NK-92 treated with Interleukin-12 subunit alpha and Interleukin-12 subunit beta, amount 100 ng/mL, for 24 hours (cell line): ENCODE measurements at places on chromosomes 7 and 10.

- no peak for DNase-seq
These were observed 62.8 kb downstream of the ZEB1 start for GRCh38 chr10:31381766-31382316.

DNA sequence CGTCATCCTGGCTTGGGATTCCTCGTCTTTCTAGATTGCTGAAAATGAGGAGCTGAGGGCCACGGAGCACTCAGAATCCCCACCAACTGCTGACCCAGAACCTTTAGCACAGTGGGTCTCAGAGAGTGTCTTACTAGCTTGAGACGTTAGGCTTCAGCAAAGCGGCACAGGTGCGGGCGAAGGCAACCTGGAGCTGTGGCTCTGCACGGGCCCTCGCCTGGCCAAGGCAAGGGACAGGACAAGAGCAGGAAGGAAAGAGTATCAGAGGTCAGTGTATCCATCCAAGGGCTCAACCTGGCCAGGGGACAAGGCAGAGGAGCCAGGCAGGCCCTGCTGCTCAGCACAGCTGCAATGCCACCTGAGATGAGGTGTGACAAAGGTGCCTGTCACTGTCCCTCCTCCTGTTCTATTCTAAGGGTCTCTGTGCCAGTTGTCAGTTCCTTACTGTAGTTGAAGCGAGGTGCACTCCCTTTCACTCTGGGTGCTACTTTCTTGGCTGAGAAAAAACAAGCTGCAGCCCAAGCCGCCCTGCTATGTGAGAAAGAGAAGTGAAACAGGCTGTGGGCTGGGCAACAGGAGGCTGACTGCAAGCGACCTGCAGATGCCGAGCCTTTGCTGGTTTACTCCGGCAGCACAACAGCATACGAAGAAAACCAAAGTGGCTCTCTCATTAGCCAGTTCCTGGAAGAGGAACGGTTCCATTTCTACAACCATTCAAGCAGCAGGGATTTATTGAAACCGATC lies 33.3 kb upstream of the KDM7A start:
- DNase-seq = no peak

- DNase-seq = no peak
These were observed 73.1 kb upstream of the HPS1 start for GRCh38 chr10:98519841-98520240.

DNA sequence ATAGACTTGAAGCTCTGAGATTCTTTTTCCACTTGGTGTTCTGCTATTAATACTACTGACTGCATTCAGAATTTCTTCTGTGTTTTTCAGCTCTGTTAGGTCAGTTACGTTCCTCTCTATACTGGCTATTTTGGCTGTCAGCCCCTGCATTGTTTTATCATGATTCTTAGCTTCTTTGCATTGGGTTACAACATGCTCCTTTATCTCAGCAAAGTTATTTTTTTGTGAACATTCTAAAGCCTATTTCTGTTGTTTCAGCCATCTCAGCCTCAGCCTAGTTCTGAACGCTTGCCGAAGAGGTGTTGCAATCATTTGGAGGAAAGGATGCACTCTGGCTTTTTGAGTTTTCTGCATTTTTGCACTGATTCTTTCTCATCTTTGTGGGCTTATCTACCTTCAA lies 201.5 kb upstream of the GNAI1 start:
- no peak for DNase-seq

DNA sequence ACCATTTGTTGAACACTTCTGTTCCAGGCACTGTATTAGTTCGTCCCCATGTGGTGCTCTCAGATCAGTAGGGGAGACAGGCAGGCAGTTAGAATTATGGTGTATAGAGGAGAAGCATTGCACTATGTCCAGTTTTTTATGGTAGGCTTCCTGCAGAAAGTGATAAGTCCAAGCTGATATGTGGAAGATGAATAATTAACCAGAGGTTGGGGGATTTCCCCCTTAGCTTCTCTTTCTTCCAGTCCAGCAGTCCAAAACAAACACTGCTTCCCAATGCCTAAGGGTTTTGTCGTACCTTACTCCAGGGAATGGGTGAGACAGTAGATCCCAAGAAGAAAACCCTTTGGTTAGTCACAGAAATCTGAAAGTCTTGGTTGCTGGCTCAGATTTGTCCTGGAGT lies 19.2 kb downstream of the HIF1AN start:
- no peak for DNase-seq

DNA sequence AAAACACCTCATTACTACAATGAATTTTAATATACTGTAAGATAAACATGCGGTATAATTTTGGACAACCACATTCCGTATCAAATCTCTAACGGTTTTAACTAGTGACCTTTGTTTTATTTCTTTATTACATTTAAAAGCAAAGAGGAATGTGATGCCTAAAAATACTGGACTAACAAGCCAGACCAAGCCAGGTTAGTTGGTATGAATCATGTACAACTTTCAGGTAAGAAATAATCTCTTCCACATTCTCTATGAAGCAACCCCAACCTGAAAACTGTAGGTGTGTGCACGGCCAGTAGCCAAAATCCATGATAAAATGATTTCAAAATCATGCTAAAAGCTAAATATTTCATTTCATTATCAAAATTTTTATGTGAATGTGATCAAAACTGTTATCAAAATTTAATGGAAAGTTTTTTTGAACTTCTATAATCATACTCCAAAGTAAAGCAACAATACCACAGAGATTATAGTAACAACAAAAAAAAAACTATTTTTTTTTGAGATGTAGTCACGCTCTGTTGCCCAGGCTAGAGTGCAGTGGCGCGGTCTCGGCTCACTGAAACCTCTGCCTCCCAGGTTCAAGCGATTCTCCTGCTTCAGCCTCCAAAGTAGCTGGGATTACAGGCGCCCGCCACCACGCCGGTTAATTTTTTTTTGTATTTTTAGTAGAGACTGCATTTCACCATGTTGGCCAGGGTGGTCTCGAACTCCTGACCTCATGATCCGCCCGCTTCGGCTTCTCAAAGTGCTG lies 127.2 kb downstream of the NRBF2 start:
- DNase-seq = no peak

- no peak for DNase-seq
These were observed 12.5 kb upstream of the GRIFIN start for GRCh38 chr7:2488681-2489080.

GRCh38 chr7:107315716-107316220 lies 147.0 kb downstream of the HBP1 start:
- no peak for DNase-seq
